ENCODE measurements at places on chromosomes 7 and 10.
A peak's percentile ranks its signal among the peaks of the same experiment; 100 is the strongest.

DNA sequence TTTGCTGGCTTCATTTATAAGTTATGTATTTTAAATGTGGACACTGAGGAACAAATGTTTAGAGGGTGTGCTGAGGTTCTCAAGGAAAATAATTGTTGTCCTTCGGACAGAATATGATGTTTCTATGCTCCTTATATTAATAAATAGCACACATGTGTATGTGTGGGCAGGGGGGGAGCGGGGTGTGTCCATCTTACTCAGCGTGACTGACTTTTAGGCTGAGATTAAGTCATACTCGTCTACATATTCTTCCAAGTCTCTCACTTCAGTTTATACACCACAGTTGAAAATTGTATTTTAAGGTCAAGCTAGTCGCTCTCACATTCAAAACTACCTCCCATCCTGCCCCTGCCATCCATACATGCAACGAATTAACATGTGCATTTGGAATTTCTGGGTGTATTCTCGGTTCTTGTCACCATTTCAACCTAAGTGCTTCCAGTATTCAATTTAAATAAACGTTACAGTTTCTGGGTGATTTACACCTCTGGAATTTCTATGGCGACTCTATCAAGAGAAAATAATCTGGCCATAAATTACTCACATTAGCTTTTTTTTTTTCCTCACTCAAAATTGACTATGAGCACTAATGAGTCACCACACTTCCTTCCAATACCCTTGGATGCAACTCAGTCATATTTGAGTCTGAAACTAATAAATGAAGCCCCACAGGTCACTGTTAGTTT lies 3.3 kb downstream of the PCDH15 start:
- DNase-seq, result no peak

- no peak for DNase-seq
Observed at GRCh38 chr7:155229548-155230168, 68.0 kb upstream of the INSIG1 start.

DNA sequence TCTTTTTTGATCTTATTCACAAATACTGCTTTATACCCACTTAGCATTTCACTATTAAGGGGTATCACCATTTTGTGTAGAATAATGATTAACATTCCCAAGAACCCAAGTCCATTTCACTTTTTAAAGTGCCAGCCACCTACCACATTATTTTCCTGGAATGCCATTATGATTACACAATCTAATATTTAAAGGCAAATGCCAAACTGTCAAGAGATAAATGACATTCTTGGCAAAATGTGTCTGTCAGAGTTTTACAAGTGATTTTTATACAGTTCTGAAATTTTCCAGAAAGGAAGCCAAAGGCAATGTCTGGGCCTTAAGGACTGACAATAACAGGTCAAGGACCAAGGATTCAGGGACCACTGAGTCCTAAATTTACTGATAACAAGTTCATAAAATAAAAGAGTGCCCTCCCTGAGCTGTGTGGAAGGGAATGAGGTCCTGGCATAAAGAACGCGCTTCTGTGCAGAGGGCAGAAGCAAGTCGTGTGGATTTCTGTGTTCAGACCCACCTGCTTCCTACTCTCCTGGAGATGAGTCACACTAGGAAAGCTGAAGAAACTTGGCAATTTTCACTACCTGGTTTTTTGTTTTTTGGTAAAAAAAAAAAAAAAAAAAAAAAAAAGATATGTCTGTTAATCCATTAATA lies 66.5 kb downstream of the UBE2H start:
- no peak for DNase-seq

DNA sequence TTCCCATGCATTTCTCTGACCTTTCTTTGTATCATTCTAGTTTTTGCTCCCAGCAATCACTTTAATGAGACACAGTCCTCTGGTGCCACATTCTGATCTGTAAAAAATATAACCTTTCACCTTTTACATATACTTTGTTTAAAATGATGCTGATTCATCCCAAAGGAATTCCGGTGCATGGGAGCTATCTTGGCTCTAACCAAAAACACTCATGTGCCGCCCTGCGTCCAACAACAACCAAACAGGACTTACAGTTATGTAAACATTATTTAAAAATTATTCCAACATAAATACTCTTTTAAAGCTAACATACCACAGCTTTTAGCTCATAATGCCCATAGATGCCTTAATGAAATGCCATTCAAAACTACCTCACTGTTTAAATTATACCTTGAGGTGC lies 7.7 kb upstream of the OPALIN start:
- peak; percentile 28 for DNase-seq

GRCh38 chr10:34916314-34916713 lies 101.2 kb upstream of the PARD3 start:
- no peak for DNase-seq

Measured in coronary artery (tissue), 2 donors.